ENCODE measurements at places on chromosomes 3 and 15. TPM values are rescaled to one million over a fixed set of nuclear protein-coding genes. Genes with fewer than 3 reads are reported as not detected.

The LINGO1 gene
- total RNA-seq: not detected

The GOLGA8K gene
- total RNA-seq: 1.2 TPM

The SIDT1 gene
- 18.4 TPM for total RNA-seq

The KIF15 gene
- 31.8 TPM for total RNA-seq

The C3orf80 gene
- total RNA-seq: 0.33 TPM

The DUOXA1 gene
- total RNA-seq: 1.3 TPM

The CCR8 gene
- not detected for total RNA-seq

The DPPA4 gene
- total RNA-seq: not detected

The PLIN1 gene
- 1.0 TPM for total RNA-seq

The CADM2 gene
- total RNA-seq: not detected

The GAP43 gene
- total RNA-seq: not detected

The LSAMP gene
- not detected for total RNA-seq

The GPR149 gene
- total RNA-seq: not detected

The CLDN16 gene
- not detected for total RNA-seq

The BNC1 gene
- 2.4 TPM for total RNA-seq

The SLC49A4 gene
- 37.0 TPM for total RNA-seq

The ARPP21 gene
- not detected for total RNA-seq

The GRK7 gene
- 0.12 TPM for total RNA-seq

The PLCH1 gene
- total RNA-seq: 4.1 TPM

The CGNL1 gene
- total RNA-seq: 0.86 TPM

The GOLGA6L10 gene
- total RNA-seq: 1.1 TPM

The AGBL1 gene
- total RNA-seq: not detected

The C3orf70 gene
- not detected for total RNA-seq

The ZIC1 gene
- total RNA-seq: not detected

The NR2E3 gene
- total RNA-seq: 0.35 TPM

Measured in PC-3 (cell line).